ENCODE measurements at places on chromosomes 2 and 18.

DNA sequence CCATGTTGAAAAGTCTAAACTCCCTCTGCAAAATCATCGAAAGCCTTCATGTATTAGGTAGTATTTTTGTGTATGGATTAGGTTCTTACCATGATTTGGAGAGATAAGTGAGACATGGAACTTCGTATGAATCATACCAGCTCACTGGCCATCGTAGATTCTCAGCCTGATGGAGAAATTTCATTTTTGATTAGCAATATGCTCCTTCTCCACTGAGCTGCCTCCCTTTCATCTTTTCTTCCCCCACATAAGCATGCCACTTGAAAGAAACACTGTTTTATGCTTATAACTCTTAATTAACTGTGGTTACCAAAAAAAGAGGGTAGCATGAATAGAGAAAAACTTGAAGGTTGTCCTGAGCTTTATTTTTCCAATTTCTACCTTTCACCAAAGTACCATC, 111.9 kb downstream of the NCK2 start:
- DNase-seq = no peak

GRCh38 chr18:13108330-13108729, 110.2 kb upstream of the LDLRAD4 start:
- no peak for DNase-seq

DNA sequence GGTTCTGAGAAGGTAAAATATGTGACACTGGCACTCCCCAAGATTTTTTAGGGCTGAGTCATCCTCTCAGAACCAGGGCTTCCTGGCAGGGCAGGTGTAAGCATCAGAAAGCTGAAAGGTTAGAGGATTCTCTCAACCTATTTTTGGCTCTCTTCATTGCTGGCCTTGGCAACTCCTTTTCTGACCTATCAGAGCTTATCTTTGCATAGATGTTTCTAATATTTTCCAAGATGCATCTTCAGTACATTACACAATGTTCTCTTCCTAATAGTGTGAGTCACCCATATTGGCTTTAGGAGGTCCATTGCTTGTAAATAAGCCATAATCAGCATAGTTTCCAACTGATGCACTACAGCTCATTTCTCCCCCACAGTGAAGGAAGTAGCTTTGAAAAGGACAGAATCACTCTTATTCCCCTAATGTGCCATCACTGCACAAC, 2008.4 kb upstream of the PIK3C3 start:
- peak; percentile 90 for DNase-seq

DNA sequence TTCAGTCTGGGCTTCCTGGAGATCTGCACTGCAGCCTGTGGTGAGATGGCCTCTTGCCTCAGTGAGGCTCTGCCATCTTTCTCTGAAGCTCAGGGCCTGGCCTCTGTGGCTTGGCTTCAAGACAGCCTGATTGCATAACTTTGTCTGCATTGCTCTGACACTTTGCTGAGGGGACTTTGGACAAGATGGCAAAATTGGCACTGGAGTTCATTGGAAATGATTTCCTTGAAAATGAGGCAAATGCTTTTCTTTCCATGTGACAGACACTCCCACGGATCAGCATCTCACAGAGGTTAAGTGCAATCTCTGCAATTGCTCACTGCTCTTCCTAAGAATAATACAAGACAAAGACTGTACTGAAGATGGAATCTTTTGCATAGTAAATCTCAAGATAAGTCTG, 166.8 kb downstream of the KCNS3 start:
- DNase-seq = no peak

- no peak for DNase-seq
Observed at GRCh38 chr2:65425276-65425675, 7.1 kb downstream of the SPRED2 start.

- DNase-seq = no peak
Observed at GRCh38 chr2:126467367-126468054, 188.4 kb upstream of the GYPC start.

GRCh38 chr2:138028538-138028937, 64.3 kb downstream of the HNMT start:
- DNase-seq = no peak

Measured in fibroblast of skin of right quadriceps (primary cell).